Femur (tissue), 1 donor: ENCODE measurements at places on chromosomes 16 and 17.

GRCh38 chr16:73053364-73054124 is 5.6 kb upstream of the ZFHX3 start:
- DNase-seq: no peak

DNA sequence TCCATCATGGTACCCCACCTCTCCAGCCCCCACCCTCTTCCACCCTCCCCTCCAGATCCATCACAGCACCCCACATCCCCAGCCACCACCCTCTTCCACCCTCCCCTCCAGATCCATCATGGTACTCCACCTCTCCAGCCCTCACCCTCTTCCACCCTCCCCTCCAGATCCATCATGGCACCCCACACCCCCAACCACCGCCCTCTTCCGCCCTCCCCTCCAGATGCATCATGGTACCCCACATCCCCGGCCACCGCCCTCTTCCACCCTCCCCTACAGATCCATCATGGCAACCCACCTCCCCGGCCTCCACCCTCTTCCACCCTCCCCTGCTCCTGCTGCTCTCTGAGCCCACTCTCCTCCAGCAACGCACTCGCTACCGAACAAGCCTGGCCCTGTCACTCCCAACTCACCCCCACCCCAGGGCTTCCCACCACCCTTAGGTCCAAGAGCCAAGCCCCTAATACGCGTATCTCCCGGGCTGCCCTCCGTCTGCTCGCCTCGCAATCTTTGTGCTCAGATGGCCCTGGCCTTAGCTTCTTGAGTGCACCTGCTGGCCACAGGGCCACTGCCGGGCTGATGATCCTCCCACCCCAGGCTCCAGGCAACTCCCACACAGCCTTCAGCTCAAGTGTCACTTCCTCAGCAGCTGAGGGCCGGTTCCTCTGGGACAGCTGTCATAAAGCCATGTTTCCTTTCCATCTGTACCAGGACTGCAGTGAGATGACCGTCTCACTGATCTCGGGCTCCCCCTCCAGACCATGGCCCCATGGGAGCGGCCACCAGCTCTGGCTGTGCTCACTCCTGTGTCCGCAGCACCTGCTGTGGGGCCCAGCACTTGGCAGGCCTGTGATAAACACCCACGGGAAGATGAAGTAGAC is 25.5 kb downstream of the KDM8 start:
- DNase-seq: peak; percentile 83

GRCh38 chr17:60679287-60679686 is 1.6 kb downstream of the BCAS3 start:
- no peak for DNase-seq

DNA sequence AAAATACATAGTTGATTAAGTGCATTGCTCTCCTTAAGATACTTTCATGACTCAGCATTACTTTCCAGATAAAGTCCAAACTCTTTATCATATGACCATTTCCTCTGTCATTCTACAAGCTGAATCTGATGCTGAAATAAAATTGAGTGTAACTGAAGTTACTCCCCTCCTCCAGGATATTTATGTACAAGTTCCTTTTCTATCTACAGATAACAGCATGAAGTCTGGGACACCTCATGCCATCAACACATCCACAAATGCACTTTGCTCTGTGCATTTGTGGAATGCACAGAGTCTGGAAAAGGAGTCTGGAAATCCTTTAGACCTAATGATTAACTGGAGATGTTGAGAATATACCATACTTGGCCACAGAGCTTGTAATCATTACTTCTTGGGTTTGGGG is 60.5 kb downstream of the ACSM2B start:
- DNase-seq: no peak

GRCh38 chr17:8885967-8886684 is 18.7 kb upstream of the PIK3R6 start:
- DNase-seq: peak; percentile 12

DNA sequence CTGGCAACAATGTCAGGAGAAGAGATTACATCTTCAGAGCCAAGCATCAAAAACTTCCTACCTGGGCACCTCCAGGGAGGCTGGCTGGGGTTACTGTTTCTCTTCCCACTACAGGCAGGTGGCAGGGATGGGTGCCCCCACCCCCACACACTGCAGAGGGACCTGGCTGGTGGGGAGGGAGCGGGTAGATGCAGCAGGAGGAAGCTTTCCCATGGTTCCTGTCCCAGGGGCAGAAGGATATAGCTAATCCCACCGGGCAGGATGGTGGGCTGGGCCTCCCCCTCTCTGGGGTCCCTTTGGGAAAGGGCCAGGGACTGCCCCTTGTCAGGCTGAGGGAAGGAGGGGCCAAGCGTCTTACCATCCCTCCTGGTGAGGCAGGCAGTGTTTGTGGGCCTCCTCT is 16.7 kb upstream of the MTMR4 start:
- no peak for DNase-seq

DNA sequence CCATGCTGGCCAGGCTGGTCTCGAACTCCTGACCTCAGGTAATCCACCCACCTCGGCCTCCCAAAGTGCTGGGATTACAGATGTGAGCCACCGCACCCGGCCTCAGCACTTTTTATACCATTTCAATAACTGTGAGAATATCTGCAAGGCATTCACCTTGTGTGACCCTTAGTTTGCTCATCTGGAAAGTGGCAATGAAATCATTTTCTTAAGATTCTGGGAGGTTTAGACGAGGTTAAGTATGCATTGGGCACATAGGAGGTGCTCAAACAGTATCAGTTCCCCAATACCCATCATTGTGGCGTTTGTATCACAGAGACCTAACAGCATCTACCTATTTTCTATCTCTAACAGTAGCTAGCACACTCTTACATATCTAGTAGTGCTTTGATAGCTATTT is 481.9 kb upstream of the ERCC4 start:
- DNase-seq: no peak

GRCh38 chr17:70655176-70655958 is 486.0 kb downstream of the KCNJ2 start:
- DNase-seq: no peak

DNA sequence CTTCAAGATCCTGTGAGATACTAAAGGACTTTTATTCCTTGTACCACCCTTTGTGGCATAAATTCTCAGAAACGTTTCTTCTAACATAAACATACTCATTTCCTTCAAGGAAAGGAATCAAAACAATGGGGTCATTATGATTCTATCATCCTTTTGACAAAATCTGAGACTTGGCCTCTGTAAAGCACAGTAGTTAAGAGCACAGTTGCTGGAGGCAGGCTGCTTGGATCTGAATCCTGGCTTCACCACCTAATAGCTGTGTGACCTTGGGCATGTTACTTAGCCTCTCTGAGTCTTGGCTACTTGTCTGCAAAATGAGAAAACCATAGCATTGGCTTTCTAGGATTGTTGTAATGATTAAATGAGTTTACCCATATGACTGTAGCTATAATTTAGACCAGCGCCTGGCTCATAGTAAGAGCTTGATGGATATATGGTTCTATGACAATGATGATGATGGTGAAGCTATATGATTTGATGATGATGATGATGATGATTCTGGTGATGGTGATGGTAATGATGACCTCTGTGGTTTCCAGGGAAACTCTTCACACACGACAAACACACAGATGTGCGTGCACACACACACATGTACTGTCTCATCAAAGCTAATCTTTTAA is 6.1 kb upstream of the KRT31 start:
- DNase-seq: no peak

DNA sequence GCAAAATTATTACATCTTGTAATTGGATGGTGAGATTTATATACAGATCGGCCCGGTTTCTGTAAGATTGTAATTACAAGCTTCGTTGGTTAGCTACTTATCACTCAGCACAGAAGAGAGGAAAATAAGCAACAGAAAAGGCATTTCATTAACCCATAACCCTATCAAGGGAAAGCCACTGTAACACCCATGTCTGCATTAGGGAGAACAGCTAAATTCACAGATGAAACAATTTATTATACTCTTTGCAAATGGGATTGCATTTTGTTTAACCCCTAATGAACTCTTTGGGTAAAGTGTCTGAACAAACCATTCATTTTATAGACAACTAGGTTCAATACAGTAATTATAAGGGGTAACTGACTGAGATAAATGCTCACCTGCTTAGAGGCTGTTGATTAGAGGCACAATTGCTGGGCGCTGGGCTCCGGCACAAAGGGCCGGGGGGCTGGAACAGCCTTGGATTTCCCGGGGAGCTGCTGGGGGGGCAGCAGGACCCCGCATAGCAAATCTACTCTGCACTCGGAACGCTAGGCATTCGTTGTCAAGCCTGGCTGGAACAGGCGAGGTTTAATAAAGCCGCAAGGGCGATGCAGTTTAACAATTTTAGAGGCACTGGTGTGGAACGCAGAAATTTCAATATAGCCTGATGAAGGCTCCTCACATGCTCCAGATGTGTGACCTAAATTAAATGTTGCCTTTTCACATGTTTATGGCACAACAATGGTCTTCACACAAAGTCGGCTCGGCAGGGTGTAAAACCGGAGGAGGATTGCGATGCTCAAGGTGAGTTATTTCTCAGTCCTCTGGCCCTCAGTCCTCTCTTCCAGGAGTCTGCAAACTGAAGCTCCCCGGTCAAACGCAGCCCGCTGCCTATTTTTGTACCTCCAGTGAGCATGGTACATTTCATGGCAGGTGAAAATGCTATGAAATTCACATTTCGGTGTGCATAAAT is 134.0 kb upstream of the IRX6 start:
- no peak for DNase-seq

DNA sequence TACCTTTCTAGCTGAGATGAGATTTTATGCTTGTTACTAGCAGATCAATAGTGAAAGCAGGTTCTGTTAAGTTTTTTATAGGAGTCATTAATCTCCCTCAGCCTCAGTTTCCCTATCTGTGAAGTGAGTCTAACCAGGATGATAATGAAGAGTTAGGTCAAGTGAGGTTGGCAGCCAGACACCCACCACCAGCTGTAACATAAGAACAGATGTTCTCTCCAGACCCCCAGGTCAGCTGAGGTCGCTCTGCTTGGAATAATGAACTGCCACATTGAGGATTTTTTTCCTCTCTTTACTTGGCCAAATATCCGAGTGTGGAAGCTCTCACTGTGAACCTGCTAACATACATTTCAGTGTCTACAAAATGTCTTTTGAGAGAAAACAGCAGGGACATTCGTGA is 389.6 kb downstream of the WWOX start:
- DNase-seq: no peak

DNA sequence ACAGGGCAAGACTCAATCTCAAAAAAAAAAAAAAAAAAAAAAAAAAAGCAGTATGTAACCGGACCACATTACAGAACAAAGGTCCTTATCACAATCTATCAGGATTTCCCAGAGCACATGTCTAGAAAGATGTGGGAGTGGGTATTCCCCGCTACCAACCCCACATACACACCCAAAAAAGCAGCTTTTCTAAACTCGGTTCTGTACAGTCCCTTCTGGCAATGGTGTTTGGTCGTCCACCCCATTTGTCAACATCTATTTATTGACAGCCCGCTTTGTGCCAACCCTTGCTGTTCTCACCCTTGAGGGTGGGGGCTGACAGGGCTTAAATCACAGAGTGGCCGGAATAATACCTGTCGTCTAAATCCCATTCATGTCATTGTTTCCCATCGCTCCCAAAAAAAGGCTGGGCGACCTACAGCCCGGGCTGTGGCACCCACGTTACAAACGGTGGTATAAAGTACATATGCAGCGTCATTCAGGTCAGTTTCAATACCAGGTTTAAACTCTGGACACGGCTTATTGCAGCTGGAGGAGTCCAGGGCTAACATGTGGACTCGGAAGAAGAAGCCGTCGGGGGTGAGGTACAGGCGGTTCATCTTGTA is 3.6 kb downstream of the C17orf58 start:
- DNase-seq: no peak

DNA sequence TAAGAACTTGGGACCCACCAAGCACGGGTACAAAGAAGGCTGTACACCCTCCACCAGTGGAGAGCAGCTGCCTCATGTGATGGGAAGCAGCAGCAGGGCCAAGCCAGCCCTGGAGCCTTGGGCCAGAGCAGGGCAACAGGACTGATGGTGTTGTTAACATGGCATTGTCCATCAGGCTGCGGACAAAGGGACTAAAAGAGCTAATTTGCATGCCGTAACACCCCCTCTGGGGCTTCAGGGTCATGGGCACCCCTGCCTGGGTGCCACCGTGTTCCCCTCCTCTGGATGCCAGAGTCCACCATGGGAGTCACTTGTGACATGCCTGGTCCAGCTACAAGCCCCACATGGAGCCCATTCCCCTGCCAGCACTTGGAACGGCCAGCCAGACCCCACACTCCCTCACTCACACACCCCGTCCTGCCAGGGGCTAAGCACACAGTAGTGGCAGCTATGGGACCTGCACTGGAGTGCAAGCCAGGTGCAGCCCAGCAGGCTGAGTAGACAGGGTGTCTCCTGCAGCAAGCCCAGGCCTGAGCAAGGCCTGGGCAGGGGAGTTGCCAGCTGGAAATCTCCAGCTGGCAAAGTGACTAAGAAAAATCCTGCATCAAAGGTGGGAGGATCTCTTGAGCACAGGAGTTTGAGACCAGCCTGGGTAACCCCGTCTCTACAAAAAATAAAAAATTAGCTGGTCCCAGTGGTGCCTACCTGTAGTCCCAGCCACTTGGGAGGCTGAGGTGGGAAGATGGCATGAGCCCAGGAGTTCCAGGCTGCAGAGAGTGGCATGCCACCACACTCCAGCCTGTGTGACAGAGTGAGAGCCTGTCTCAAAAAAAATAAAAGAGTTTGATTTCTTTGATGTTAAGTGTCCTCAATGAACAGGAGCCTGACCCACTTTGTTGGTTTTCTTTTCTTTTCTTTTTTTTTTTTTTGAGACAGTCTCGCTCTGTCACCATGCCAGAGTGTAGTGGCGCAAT is 33.7 kb downstream of the NOL11 start:
- DNase-seq: no peak

DNA sequence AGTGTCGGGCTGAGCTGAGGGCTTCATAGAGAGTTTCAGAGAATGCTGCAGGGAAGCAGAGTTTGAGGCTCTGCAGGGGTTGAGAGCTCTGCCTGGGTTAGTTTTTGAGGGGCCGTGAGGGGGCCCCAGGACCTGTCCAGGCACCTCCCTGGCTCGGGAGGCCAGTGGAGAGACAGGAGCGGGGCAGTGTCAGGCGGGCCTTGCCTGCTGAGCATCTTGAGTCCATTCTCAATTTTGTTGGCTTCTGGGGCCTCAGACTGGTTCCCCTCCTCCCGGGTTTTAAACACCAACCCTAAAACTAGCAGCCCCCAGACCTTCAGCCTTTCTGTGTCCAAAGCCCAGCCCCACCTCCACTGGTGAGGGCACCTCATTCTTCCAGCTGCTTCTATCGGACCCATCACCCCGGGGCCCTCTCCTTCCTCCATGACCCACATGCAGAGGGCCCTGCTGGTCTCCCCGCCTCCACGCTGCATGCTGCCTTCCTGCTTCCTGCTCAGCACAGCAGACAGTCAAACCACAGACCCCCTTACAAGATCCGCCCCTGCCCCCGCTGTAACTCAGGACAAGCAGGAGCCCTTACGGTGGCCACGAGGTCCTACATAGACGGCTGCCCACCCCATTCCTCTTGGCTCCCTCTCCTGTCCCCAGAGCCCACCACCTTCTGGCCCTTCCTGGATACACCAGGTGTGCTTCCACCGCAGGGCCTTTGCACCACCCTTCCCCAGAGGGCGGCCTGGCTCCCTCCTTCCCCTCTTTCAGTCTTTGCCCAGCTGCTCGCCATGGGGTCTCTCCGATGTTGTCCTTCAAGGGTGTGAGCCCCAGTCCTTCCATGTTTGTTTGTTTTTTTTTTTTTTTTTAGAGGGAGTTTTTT is 3.8 kb downstream of the RNF213 start:
- DNase-seq: no peak
